Tibial artery (tissue), 4 donors: ENCODE measurements at places on chromosomes 2 and 18.

- DNase-seq, result no peak
These were observed 45.3 kb downstream of the RTTN start for GRCh38 chr18:70160073-70160678.

DNA sequence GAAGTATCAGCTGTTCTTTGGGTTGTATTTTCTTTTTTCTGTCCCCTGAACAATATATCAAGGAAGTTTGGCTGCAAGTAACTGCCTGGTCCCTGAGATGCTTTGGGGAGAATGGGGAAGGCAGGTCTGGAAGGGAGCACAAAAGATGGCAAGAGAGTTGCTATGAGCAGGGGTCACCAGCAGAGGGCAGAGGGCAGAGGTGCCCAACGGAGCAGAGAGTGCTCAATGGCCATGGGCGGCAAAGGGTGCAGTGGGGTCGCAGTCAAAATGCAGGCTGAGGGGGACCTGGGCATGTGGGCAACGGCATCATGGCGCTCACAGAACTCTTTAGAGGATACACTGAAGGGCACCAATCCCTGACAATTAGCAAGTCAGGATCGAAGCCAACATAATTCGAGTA, 107.7 kb upstream of the ATP8B1 start:
- no peak for DNase-seq

DNA sequence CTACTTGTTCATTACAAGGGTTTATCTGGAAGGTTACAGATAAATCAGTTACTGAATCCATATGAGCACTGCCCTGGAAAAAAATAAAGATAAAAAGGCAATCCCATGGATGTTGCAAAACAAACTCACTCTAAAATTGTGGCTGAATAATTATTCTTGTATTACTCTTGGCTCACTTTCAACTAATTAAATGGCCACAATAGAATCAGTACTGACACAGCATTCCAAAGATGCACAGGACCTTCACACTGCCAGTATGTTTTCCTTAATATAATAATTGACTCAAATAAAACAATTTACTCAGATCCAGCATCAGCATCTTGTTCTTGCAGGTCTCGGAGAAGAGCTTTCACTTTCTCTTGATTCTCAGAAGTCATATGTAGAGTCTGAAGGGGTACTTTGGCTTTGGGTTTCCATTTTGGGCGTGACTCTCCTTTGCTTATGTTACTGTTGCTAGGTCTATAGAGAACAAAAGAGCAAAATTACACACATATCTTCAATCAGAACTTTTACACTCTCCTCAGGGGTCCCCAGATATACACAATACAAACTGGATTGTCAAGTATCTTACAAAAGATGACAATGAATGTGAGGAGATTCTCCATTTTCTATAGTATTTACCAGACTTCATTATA, 12.6 kb downstream of the DHX57 start:
- DNase-seq, result no peak

GRCh38 chr2:1649103-1650084, 94.9 kb downstream of the PXDN start:
- DNase-seq, result no peak

DNA sequence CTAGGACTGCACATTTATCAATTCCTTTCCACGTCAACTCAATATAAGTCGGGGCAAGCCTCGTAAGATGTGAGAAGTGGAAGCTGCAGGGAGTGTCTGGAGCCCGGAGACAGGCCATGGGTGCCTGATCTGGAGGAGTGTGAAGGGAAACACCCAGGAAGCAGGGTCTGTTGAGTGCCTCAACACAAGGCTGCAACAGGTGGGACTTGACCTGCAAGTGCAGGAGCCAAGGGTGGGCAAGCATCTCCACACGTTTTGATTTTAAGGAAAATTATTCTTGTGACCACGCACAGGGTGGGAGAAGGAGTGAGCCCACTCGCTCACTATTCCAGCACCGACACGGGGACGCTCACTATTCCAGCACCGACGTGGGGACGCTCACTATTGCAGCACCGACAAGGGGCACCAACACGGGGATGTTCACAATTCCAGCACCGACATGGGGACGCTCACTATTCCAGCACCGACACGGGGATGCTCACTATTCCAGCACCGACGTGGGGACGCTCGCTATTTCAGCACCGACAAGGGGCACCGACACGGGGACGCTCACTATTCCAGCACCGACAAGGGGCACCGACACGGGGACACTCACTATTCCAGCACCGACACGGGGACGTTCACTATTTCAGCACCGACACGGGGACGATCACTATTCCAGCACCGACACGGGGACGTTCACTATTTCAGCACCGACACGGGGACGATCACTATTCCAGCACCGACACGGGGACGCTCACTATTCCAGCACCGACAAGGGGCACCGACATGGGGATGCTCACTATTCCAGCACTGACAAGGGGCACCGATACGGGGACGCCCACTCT, 197.3 kb downstream of the EIPR1 start:
- no peak for DNase-seq

DNA sequence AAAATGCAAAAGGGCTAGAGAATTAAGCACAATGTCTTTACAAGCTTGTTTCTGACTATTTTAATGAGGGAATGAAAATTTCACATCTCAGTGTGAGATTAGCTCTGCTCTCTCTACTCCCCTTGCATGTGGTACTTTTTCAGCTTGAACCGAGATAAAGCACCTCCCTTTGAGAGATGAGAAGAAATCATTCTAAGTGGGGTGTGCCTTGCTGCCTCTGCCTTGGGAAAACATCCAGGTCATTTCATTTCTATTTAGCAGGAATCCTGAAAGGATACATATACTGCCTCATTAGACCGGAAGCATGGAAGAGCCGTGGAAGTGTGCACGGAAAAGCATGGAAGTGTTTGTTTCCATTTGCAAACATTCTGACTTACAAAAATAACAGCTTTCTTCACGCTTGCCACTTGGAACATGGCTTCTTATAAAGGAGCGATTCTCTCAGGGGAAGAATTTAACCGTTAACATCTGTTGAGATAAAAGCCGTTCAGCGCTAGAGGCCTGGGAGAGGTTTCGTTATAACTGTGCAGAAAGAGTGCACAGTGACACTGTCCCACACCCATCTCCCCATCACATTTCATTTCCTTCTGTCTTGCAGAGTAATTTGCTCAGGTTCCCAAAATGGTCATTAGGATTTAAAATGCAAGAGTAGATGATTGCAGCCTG, 16.7 kb downstream of the NOSTRIN start:
- DNase-seq, result no peak

DNA sequence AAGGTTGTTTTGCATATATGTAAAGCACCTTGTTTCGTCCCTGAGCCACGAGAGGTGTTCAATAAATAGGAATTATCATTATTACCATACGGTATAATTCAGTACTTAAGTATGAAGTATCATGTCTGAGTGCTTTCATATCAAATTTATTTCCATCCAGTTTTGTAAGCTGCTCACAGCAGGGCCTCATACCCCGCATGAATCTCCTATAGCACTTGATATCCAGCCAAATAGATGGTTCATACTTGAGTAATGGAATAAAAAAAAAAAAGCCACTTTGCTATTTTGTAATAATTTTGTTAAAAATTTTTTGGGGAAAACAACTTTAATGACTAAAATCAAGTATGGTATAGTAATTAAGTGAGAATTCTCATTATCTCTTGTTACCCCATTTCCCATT, 160.8 kb upstream of the NOSTRIN start:
- no peak for DNase-seq

DNA sequence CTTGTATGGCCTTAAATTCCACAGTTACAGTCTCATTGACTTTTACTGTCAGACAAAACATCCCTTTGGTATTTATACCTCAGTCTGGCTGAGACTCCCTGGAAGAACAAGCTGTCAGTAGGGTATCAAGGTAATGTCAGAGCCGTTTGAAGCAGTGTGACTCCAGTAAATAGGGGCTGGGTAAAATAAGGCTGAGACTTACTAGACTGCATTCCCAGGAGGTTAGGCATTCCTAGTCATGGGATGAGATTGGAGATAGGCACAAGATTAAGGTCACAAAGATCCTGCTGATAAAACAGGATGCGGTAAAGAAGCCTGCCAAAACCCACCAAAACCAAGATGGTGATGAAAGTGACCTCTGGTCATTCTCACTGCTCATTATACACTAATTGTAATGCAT, 219.5 kb upstream of the SKOR2 start:
- no peak for DNase-seq

DNA sequence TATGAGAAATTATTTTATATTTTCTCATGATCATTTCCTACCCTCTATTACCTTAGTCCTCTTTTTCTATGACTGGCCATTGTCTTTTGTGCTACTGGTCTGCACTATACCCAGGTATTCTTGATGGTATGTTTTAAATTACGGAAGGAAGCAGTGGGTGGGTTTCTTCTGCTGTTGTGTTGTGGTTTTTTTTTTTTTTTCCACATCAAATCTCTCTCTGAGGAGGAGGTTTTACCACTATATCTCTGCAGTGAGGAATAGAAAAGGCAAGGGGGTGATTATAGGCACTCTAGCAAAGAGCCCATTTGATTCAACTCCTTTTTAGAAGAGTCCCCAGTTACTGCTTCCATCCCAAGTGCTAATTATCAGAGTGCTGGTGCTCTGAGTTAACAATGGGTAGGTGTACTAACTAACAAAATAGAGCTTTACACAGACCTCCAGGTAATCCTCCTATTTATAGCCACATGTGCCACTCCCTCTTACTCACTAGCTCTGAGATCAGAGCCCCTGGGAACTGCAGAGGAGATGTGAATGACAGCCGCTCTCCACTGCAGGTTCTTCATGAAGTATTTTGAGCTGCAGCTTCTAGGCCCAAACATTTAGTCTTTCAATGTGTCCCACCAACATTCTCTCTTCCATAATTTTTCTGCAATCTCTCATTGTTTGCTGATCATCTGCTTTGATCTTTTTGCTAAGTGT, 301.6 kb upstream of the GULP1 start:
- DNase-seq, result no peak

- DNase-seq, result no peak
These were observed 16.3 kb upstream of the BOK start for GRCh38 chr2:241542278-241542605.

- no peak for DNase-seq
These were observed 80.9 kb downstream of the PPP1R1C start for GRCh38 chr2:182066400-182067087.
